Chondrocyte (in vitro differentiated cells): ENCODE measurements at places on chromosomes 5 and 9.

DNA sequence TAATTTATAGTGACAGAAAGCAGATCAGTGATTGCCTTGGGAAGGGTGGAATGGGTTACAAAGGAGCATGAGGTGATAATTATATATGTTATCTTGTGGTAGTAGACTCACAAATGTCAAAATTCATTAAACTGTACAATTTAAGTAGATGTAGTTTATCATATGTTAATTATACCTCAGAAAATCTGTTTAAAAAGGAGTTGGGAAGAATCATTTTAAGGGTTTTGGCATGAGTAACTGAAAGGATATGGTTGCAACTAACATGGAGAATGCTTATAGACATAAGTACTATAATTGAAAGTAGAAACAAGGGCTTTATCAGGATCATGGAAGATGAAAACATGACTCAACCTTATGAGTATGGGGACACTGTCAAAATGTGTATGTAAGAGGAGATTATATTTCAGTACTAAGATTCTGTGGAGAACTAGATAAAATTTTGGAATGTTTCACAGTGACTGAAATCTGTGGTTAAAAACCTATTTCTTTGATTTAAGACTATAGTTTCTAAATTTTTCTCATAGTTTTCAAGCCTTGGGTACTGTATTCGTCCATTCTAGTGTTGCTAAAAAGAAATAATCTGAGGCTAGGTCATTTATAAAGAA lies 73.3 kb downstream of the FCHO2 start:
- H3K27me3 ChIP-seq = no peaks in the 10 kb centered on the region
- H3K36me3 ChIP-seq = peaks cover 3% of the 10 kb centered on the region
- no peak for DNase-seq
- peaks cover 35% of the 10 kb centered on the region for H3K4me1 ChIP-seq
- H3K27ac ChIP-seq = no peak overlapping the region

GRCh38 chr5:135032999-135033861 lies 798 bp downstream of the PITX1 start:
- DNase-seq = peak; percentile 73
- peaks cover 19% of the 10 kb centered on the region for H3K4me1 ChIP-seq
- H3K4me3 ChIP-seq = peak overlapping the region; percentile 64
- peaks cover 75% of the 10 kb centered on the region for H3K27me3 ChIP-seq

- no peak for DNase-seq
- H3K4me1 ChIP-seq = peaks cover 36% of the 10 kb centered on the region
- no peak overlapping the region for H3K4me3 ChIP-seq
These were observed 375.2 kb upstream of the WWC1 start for GRCh38 chr5:167916261-167916691.

DNA sequence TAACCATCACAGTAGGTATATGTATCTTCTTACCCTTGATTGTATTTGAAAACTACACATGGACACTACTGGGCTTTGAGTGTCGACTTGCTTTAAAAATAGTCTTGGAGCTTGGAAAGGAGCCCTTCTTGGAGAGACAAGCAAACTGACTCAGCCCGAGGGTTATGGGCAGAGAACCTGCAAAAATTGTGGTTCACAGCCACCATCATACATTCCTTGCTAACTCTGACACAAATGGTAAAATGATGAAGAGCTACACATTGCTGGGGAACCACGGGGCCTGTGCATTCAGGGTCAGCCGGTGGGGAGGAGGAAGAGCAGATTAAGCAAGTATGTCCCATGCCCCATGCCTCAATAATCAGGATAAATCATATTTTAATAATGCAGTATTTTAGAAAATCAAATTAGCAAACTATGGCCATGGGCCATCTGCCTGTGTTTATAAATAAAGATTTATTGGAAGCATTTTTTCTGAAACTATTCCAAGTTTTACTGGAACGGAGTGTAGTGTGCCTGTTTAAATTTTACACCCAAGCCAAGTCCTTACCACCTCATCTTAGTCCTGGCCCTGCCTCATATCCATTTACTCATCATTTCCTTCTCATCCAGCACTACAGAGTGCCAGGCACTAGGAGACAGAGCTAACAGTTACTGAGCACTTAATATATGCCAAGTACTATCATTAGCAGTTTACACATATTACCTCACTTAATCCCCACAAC lies 195.7 kb downstream of the PALM2AKAP2 start:
- peaks cover 7% of the 10 kb centered on the region for H3K4me1 ChIP-seq
- no peaks in the 10 kb centered on the region for H3K27me3 ChIP-seq
- peaks cover 12% of the 10 kb centered on the region for H3K36me3 ChIP-seq
- DNase-seq = no peak

DNA sequence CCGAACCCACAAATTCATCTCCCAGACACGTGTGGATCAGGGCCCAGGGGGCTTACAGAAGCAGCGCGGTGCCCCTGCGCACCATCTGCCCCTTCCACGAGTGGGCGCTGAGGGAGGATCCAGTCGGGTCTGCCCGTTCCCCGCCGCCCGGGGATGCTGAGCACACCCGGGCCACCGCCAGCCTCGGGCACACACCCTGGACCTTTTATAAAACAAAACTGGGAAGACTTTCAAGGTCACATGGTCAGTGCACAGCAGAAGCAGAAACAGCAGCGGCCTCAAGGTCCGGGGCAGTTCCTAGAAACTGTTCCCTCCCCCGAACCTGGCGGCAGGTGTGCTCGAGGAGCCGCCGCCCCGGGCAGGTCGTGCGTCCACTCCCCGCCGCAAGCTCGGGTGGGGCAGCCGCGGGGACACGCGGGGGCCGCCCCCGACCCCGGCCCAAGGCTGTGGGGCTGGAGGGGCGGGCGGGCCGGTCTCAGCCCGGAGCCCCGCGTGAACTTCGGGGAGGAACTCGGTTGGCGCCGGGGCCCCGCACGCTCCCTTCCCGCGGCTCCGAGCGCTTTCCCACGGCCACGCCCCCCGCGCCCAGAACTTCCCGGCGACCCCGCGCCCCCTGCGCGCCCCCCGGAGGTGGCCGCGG lies 633 bp upstream of the PPP1R26 start:
- no peaks in the 10 kb centered on the region for H3K36me3 ChIP-seq
- DNase-seq = no peak
- peaks cover 12% of the 10 kb centered on the region for H3K4me1 ChIP-seq
- peaks cover 3% of the 10 kb centered on the region for H3K27me3 ChIP-seq
- peak overlapping the region; percentile 63 for H3K27ac ChIP-seq

- H3K4me3 ChIP-seq = no peak overlapping the region
- H3K36me3 ChIP-seq = no peaks in the 10 kb centered on the region
- H3K4me1 ChIP-seq = peaks cover 4% of the 10 kb centered on the region
- H3K27ac ChIP-seq = no peak overlapping the region
- DNase-seq = no peak
These were observed 766.2 kb downstream of the PTPRD start for GRCh38 chr9:9846557-9846956.

DNA sequence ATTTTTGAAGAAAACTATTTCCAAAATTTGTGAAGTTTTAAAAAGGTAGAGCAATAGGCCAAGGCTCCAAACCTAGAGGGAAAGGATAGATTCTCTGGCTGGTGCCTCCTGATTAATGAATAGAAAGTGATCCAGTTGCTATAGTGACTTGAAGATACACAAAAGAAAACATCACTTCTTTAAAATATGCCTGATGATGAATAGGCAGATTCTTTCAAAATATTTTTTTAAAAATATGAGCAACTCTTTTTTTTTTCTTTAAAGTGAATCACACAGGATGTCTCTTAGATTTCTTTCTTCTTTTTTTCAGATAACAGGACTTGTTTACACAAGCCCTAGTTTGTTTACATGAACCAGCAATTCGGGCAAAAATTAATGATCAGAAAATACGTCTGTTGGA lies 124.4 kb downstream of the RFK start:
- no peak for DNase-seq
- peaks cover 6% of the 10 kb centered on the region for H3K27me3 ChIP-seq
- peak overlapping the region; percentile 56 for H3K27ac ChIP-seq
- no peaks in the 10 kb centered on the region for H3K36me3 ChIP-seq

DNA sequence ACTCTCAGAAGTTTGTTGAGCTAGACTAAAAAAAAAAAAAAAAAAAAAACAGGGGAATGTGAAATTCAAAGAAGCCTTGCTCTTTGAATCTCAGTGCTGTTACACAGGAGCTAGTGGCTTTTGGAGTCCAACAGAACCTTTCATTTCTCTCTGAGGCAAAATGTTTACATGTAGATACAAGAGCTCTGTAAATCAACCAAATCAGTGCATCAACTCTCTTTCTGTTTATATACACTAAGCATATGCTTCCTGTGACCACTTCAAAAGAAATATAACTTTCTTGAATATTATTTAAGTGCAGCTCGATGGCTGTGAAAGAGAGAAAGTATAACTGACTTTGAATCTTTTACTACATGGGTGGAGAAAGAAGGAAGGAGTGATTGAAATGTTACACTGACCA lies 115.3 kb upstream of the ITGA1 start:
- H3K27ac ChIP-seq = no peak overlapping the region
- H3K27me3 ChIP-seq = no peaks in the 10 kb centered on the region
- H3K4me1 ChIP-seq = peaks cover 21% of the 10 kb centered on the region
- no peak overlapping the region for H3K4me3 ChIP-seq

- no peak overlapping the region for H3K4me3 ChIP-seq
- H3K27me3 ChIP-seq = no peaks in the 10 kb centered on the region
- H3K36me3 ChIP-seq = peaks cover 8% of the 10 kb centered on the region
- no peak overlapping the region for H3K27ac ChIP-seq
These were observed 45.9 kb downstream of the EHMT1 start for GRCh38 chr9:137664676-137665075.

GRCh38 chr5:71830681-71831539 lies 111.8 kb downstream of the CARTPT start:
- H3K4me3 ChIP-seq = peak overlapping the region; percentile 39
- no peaks in the 10 kb centered on the region for H3K27me3 ChIP-seq
- peaks cover 3% of the 10 kb centered on the region for H3K36me3 ChIP-seq
- H3K27ac ChIP-seq = peak overlapping the region; percentile 90
- H3K4me1 ChIP-seq = peaks cover 30% of the 10 kb centered on the region

- no peaks in the 10 kb centered on the region for H3K27me3 ChIP-seq
- no peak for DNase-seq
- H3K36me3 ChIP-seq = no peaks in the 10 kb centered on the region
- no peak overlapping the region for H3K27ac ChIP-seq
- peaks cover 32% of the 10 kb centered on the region for H3K4me1 ChIP-seq
These were observed 143.6 kb upstream of the EFNA5 start for GRCh38 chr5:107814183-107814827.

GRCh38 chr5:163177971-163178370 lies 259.4 kb upstream of the CCNG1 start:
- H3K27ac ChIP-seq = no peak overlapping the region
- peaks cover 18% of the 10 kb centered on the region for H3K27me3 ChIP-seq
- H3K4me3 ChIP-seq = no peak overlapping the region
- H3K36me3 ChIP-seq = no peaks in the 10 kb centered on the region

GRCh38 chr9:121945849-121946248 lies 147.3 kb downstream of the TTLL11 start:
- H3K27ac ChIP-seq = peak overlapping the region; percentile 68
- DNase-seq = no peak
- no peaks in the 10 kb centered on the region for H3K27me3 ChIP-seq
- H3K4me3 ChIP-seq = no peak overlapping the region
- peaks cover 41% of the 10 kb centered on the region for H3K4me1 ChIP-seq

- peaks cover 4% of the 10 kb centered on the region for H3K27me3 ChIP-seq
- H3K27ac ChIP-seq = no peak overlapping the region
- H3K4me3 ChIP-seq = no peak overlapping the region
- no peak for DNase-seq
These were observed 6.1 kb downstream of the PRRX2 start for GRCh38 chr9:129671519-129671918.

GRCh38 chr5:31434898-31435297 lies 97.0 kb downstream of the DROSHA start:
- H3K36me3 ChIP-seq = peaks cover 37% of the 10 kb centered on the region
- no peak overlapping the region for H3K27ac ChIP-seq
- no peaks in the 10 kb centered on the region for H3K4me1 ChIP-seq
- H3K27me3 ChIP-seq = no peaks in the 10 kb centered on the region
- DNase-seq = no peak
- no peak overlapping the region for H3K4me3 ChIP-seq

DNA sequence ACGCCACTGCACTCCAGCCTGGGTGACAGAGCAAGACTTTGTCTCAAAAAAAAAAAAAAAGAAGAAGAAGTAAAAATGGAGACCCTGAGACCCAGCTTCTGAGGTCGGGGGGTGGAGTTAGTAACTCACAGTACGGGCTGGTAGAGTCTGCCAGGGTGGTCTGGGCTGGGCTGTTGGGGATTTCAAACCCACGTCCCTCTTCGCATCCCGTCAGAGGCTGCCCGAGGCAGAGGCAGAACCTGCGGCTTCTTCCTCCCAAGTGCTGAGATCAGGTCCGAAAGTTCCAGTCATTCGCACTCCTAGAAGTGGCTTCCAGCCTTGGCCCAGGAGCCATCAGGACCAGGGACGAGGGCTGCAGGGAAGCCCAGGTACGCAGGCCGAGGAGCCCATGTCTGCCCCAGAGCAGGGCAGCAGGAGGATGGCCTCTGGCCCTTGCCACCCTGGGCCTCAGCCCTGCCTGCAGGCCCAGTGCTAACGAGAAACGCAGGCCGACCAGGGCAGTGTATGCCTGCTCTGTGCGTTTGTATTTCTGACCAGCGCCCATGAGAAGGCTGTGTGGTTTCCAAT lies 9.9 kb upstream of the SLC2A6 start:
- no peak overlapping the region for H3K4me3 ChIP-seq
- H3K27me3 ChIP-seq = peaks cover 1% of the 10 kb centered on the region
- H3K36me3 ChIP-seq = no peaks in the 10 kb centered on the region
- H3K4me1 ChIP-seq = peaks cover 30% of the 10 kb centered on the region

DNA sequence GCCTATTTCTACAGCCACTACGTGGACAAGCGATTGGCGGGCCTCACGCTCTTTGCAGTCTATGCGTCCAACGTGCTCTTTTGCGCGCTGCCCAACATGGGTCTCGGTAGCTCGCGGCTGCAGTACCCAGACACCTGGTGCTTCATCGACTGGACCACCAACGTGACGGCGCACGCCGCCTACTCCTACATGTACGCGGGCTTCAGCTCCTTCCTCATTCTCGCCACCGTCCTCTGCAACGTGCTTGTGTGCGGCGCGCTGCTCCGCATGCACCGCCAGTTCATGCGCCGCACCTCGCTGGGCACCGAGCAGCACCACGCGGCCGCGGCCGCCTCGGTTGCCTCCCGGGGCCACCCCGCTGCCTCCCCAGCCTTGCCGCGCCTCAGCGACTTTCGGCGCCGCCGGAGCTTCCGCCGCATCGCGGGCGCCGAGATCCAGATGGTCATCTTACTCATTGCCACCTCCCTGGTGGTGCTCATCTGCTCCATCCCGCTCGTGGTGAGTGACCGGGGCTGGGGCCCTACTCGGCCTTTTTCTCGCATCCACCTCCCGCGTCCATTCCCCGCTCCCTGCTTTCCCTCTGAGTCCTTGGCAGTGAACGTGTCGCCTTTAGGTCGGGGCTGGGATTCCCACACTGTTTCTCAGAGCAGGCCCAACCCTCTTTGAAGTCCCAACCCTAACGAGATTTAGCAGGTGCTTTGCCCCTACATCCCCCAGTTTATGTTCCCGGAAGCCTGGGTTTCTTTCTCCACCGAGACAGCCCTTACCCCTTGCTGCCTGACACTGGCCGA lies 1.8 kb downstream of the PTGER4 start:
- peak overlapping the region; percentile 94 for H3K4me3 ChIP-seq
- no peak overlapping the region for H3K27ac ChIP-seq
- DNase-seq = peak; percentile 94
- peaks cover 2% of the 10 kb centered on the region for H3K36me3 ChIP-seq
- H3K27me3 ChIP-seq = no peaks in the 10 kb centered on the region
- peaks cover 84% of the 10 kb centered on the region for H3K4me1 ChIP-seq

- no peaks in the 10 kb centered on the region for H3K36me3 ChIP-seq
- no peak for DNase-seq
- no peak overlapping the region for H3K4me3 ChIP-seq
- no peaks in the 10 kb centered on the region for H3K27me3 ChIP-seq
- H3K4me1 ChIP-seq = peaks cover 18% of the 10 kb centered on the region
These were observed 168.1 kb upstream of the MAP3K1 start for GRCh38 chr5:56647099-56647850.

- DNase-seq = no peak
- no peak overlapping the region for H3K27ac ChIP-seq
- no peaks in the 10 kb centered on the region for H3K4me1 ChIP-seq
These were observed 9.5 kb upstream of the UGCG start for GRCh38 chr9:111886983-111887718.
